ENCODE measurements at places on chromosomes 7 and 10.

- DNase-seq, result no peak
Measured at GRCh38 chr7:47420122-47420780, 161.7 kb downstream of the TNS3 start.

DNA sequence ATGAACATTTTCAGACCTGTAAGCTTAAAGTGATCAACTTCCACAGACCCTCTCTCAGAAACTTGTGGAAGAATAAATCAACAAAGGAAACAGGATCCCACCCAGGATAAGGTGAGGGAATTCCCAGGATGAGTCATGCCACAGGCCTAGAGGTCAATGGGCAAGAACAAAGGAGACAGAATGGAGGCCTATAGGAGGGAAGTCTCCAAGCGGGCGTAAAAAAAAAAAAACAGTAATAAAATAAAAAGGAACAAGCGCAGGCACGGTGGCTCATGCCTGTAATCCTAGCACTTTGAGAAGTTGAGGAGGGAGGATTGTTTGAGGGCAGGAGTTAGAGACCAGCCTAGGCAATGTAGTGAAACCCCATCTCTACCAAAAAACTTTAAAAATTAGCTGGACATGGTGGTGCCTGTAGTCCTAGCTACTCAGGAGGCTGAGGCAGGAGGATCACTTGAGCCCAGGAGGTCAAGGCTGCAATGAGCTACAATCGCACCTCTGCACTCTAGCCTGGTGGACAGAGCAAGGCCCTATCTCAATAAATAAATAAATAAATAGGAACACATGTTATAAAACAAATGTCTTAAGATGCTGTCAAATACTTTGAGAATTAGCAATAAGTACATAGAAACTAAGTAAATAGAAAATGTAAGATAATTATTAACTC is 8.4 kb downstream of the SORBS1 start:
- no peak for DNase-seq

DNA sequence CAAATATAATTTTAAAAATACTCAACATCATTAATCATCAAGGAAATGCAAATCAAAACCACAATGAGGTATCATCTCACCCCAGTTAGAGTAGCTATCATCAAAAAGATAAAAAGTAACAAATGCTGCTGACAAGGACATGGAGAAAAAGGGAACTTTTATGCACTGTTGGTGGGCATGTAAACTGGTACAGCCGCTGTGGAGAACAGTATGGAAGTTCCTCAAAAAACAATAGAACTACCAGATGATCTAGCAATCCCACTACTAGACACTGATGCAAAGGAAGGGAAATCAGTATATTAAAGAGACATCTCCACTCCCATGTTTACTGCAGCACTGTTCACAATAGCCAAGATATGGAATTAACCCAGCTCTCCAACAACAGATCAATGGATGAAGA is 384.5 kb downstream of the PLXDC2 start:
- no peak for DNase-seq

GRCh38 chr10:47025540-47026300 is 114.5 kb downstream of the PTPN20 start:
- no peak for DNase-seq

Data from hematopoietic multipotent progenitor cell treated with erythropoietin and hydrocortisone succinate and interleukin-3 and kit ligand, for 15 days (in vitro differentiated cells).